ENCODE measurements at places on chromosomes 3 and 15.

GRCh38 chr15:63778800-63779199 lies 54.9 kb downstream of the HERC1 start:
- H3K27me3 ChIP-seq: no peaks in the 10 kb centered on the region
- H3K4me1 ChIP-seq: peaks cover 6% of the 10 kb centered on the region

DNA sequence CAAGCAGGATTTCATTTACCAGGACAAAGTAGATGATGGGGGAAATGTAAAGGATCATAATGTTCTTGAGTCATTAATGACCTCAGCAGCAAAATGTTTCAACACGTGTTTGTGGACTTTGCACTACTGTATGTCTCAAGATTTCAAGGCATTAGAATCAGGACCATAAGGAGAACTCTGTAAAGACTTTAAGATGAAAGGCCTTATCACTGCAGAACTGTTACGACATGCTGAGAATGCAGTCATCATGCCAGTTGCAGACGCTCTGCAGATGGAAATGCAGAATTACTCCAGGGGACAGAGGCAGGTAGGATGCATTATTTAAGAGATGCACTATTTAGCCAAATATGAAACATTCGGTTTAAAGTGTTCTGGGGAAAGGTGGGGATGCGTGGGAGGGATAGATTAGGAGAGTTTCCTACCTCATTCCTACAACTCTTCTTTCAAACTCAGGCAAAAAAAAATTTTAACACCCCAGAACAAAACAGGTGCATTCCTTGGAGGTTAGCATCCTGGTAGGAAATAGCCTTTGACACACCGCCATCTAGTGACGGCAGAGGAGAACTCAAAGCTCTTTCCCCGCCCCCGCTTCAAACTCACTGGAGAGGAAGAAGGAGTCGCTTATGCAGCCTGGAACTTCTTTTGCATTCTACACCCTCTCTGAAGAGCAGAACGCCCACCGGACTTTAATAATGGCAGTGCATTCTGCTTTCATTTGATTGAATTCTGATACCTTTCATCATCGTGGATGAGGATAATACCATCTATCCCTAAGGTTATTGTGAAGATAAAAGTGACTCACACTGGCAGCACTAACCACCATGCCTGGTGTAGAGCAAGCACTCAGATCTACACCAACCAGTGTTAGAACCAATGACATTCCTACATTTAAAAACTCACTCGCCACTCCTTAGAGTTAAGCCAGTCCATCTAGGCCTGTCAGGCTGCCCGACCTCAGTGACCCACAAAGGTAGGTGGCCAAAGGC lies 43.1 kb upstream of the TOPAZ1 start:
- H3K27me3 ChIP-seq: peaks cover 4% of the 10 kb centered on the region
- no peaks in the 10 kb centered on the region for H3K4me1 ChIP-seq
- no peaks in the 10 kb centered on the region for H3K36me3 ChIP-seq
- DNase-seq: peak; percentile 33

- H3K4me3 ChIP-seq: no peak overlapping the region
- no peaks in the 10 kb centered on the region for H3K36me3 ChIP-seq
- no peak for DNase-seq
Measured at GRCh38 chr3:104717828-104718196, 648.9 kb upstream of the ALCAM start.

DNA sequence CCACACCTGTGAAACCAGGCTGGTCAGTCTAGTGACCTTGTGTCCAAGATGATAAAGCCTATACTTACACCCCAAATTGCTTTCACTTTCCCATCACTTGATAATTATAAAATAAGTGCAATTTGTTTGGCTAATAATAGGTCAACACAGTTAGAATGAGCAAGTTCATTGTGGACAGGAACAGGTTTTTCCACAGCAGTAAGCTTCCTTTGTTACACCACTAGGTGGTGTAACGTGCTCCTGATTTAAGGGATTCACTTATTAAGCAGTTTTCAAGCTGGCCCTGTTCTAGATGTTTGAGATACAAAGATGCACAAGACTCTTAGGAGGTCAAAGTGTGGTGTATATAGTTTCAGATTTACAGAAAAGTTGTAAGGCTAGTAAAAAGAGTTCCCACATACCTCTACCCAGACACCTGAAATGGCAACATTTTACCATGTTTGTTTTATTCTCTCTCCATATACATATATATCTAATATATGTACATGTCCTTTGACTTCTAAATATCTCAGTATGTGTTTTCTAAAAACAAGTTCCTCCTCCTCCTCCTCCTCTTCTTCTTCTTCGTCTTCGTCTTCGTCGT lies 6.8 kb upstream of the MFSD1 start:
- no peaks in the 10 kb centered on the region for H3K36me3 ChIP-seq
- DNase-seq: no peak
- no peak overlapping the region for H3K27ac ChIP-seq
- peaks cover 17% of the 10 kb centered on the region for H3K27me3 ChIP-seq
- H3K4me3 ChIP-seq: no peak overlapping the region
- peaks cover 3% of the 10 kb centered on the region for H3K4me1 ChIP-seq

GRCh38 chr15:40597024-40597423 lies 3.0 kb downstream of the KNL1 start:
- peaks cover 3% of the 10 kb centered on the region for H3K27me3 ChIP-seq
- no peak for DNase-seq
- peaks cover 14% of the 10 kb centered on the region for H3K36me3 ChIP-seq

- H3K4me3 ChIP-seq: no peak overlapping the region
- DNase-seq: no peak
- H3K27me3 ChIP-seq: peaks cover 4% of the 10 kb centered on the region
- H3K27ac ChIP-seq: no peak overlapping the region
Measured at GRCh38 chr3:185094697-185095096, 58.2 kb downstream of the C3orf70 start.

DNA sequence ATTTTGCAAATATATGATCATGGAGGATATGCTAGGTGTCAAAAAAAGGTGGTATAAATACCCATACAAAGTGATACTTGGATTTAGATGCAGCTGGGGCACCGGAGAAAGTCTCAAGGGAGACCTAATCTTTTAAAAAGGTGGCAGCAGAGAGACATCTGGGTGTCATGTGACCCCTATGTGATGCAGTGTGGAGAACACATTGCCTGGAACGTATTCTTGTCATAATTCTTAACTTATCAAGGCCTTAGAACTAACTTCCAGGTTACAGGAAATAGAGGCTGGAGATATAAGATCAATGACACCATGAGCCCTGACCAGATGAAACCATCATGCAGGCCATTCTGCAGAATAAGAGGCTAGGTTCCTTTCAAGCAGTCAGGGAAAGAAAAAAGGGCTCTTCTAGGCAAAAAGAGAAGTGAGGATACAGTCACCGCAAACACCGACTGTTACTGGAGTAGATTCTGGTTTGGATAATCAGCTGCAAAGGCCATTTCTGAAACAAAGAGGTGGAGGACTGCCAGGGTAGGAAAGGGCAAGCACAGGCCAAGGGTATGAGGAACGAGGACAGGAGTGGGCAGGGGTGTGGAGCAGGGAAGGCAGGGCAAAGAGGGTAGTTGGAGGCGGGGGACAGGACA lies 100.6 kb downstream of the OXNAD1 start:
- no peak for DNase-seq
- H3K4me3 ChIP-seq: no peak overlapping the region
- H3K36me3 ChIP-seq: peaks cover 43% of the 10 kb centered on the region
- peaks cover 12% of the 10 kb centered on the region for H3K4me1 ChIP-seq
- no peak overlapping the region for H3K27ac ChIP-seq

GRCh38 chr15:80557441-80558234 lies 137.5 kb upstream of the ABHD17C start:
- H3K27ac ChIP-seq: no peak overlapping the region
- no peak overlapping the region for H3K4me3 ChIP-seq
- no peak for DNase-seq
- no peaks in the 10 kb centered on the region for H3K4me1 ChIP-seq
- H3K36me3 ChIP-seq: no peaks in the 10 kb centered on the region

DNA sequence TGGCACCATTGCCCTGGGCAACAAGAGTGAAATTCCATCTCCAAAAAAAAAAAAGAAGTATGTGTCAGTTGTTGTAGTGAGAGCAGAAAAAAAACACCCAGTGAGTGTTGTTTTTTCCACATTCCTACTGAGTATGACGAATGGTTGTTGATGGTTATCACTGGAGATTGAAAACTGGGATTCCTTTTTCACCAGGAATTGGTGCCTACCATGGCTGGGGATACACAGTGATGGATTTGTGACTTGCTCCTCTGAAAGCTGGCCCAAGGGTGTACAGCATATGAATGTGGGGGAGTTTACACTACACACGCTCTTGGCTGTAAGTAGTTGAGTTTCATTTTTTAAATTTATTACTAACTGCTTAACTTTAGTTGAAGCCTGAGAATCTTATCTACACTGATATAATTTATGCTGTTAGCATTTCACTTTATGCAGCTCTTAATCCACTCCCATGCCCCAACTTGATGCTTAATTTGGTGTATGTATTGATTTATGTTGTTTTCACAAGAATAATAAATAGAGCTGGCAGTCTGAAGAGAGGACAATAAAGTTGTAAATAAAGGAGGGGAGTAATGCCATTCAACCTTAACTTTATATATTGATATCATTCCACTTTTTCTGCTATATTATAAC lies 56.0 kb upstream of the MME start:
- no peak overlapping the region for H3K4me3 ChIP-seq
- H3K27ac ChIP-seq: no peak overlapping the region
- no peaks in the 10 kb centered on the region for H3K27me3 ChIP-seq
- no peak for DNase-seq
- no peaks in the 10 kb centered on the region for H3K36me3 ChIP-seq

DNA sequence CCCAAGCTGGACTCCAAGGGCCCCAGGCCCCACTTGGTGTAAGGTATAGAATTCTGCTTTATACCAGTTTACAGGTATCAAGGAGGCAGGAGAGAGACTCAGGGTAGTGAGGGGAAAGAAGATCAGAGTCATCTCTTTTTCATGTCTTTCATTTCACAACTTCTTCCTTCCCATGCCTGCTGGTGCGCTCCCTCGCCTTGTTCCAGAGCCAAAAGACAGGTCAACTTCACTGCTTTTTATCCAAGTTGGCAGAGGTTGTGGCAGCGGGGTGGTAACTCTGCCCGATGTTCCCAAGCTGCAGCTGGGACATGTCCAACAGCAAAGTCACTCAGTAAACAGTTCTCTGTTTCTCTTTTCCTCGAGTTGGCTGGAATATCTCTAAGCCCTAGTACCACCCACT lies 86.3 kb upstream of the TCF12 start:
- H3K4me1 ChIP-seq: no peaks in the 10 kb centered on the region
- no peak overlapping the region for H3K4me3 ChIP-seq
- DNase-seq: no peak
- no peak overlapping the region for H3K27ac ChIP-seq

DNA sequence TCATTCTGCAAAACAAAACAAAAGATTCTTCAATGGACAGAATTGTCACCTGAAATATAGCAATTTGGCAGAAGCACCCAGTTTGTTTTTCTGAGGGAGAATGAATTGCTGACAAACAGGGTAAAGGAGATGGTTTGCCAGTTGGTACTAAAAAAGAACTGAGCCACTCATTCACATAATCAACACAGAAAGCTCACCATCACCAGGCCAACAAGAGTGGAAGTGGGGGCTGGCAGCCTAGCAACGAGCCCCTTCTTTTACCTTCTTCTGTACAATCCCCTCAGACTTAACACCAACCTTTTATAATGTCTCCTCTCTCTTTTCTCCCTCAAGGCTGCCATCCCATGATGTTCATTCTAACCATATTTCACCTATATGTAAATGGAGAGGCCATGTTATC lies 5.9 kb downstream of the TOP2B start:
- peaks cover 56% of the 10 kb centered on the region for H3K4me1 ChIP-seq
- no peak overlapping the region for H3K4me3 ChIP-seq
- peaks cover 27% of the 10 kb centered on the region for H3K36me3 ChIP-seq
- H3K27me3 ChIP-seq: no peaks in the 10 kb centered on the region
- no peak for DNase-seq
- no peak overlapping the region for H3K27ac ChIP-seq

DNA sequence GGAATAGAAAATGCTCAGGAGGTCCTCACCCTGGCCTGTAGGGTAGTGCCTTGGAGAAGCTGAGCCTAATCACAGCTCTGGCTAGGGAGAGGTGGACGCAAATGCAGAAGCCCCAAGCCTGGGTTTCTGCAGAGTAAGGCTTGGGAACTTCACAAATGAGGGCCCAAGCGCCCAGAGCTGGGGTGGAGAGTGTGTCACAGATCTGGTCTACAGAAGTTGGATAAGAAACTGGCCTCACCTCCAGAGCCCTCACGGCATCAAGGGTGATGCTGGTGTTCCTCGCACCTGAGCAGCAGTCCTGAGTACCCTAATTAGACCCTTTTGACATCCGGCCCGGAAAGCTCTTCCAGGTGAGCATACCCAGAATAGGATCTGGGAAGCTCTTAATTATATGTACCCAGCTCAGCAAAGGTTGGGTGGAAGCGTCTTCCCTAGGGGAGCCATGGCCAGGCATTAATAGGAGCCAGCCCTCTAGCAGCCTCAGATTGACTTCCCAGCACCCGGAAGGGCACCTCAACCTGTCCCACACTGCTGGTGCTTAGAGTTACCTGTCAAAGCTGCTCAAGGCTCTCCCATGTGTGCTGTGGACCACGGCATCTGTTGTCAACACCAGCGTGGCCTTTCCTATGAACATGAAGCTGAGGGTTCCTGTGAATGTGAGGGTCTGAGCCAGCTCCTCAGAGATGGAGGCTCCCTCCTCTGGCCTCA lies 31.8 kb downstream of the RBM5 start:
- no peaks in the 10 kb centered on the region for H3K4me1 ChIP-seq
- no peaks in the 10 kb centered on the region for H3K27me3 ChIP-seq
- H3K4me3 ChIP-seq: no peak overlapping the region
- peaks cover 36% of the 10 kb centered on the region for H3K36me3 ChIP-seq

DNA sequence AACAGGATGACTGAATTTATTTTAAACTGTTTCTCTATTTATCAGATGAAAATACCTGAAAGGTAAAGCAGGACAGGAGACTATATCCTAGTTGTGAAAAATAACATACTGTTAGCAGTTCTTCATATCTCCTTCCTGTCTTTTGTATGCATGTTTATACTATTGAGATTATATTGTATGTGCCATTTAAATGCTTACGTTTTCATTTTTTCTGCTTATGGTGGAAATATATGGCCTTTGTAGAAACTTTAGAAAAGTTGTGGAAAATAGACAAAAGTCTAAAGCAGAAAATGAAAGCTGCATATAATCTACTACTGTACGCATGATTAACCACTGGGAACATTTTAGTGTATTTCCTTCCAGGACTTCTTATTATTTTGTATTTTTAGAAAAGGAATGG lies 2.1 kb upstream of the PPM1L start:
- no peak overlapping the region for H3K27ac ChIP-seq
- peaks cover 46% of the 10 kb centered on the region for H3K27me3 ChIP-seq
- DNase-seq: no peak

All from T-helper 2 cell treated with Interferon-gamma antibody and Interleukin-4, amounts not matched to agents 5 μg/mL and 100 μg/mL, for 36 hours (primary cell).